ENCODE measurements at places on chromosomes 5 and 9. TPM values are rescaled to one million over a fixed set of nuclear protein-coding genes. Genes with fewer than 3 reads are reported as not detected.

NDST1 gene
- 28.0 TPM for total RNA-seq

IL6ST gene
- 50.2 TPM for total RNA-seq

FSTL4 gene
- 0.98 TPM for total RNA-seq

MZB1 gene
- not detected for total RNA-seq

TMEM171 gene
- 0.49 TPM for total RNA-seq

PCDHAC2 gene
- total RNA-seq = 28.8 TPM
